NCI-H1694 treated with DMSO at 0.1 percent for 48 hours (cell line): ENCODE measurements at places on chromosomes 3 and 15.

GRCh38 chr3:4478261-4478660, 11.2 kb upstream of the SUMF1 start:
- no peak for DNase-seq

- DNase-seq, result no peak
Observed at GRCh38 chr3:168273917-168274316, 178.2 kb upstream of the GOLIM4 start.

DNA sequence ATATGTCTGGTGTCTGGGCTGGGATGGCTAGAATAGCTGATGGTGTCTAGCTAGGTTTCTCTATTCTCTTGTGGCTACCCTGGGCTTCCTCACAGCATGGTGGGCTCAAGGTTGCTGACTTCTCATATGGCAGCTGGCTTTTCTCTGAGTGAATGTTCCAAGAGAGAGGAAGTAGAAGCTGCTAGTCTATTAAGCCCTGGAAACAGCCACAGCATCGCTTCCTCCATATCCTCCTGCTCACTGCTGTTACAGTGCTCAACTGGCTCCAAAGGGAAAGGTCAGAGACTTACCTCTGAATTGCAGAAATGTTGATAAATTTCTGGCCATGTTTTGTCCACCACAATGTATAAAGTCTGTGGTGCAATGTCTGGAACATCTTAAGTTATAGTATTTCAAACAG, 299.9 kb upstream of the ADAMTS9 start:
- DNase-seq, result no peak

GRCh38 chr15:46901001-46901400, 816.3 kb upstream of the SEMA6D start:
- DNase-seq, result no peak

DNA sequence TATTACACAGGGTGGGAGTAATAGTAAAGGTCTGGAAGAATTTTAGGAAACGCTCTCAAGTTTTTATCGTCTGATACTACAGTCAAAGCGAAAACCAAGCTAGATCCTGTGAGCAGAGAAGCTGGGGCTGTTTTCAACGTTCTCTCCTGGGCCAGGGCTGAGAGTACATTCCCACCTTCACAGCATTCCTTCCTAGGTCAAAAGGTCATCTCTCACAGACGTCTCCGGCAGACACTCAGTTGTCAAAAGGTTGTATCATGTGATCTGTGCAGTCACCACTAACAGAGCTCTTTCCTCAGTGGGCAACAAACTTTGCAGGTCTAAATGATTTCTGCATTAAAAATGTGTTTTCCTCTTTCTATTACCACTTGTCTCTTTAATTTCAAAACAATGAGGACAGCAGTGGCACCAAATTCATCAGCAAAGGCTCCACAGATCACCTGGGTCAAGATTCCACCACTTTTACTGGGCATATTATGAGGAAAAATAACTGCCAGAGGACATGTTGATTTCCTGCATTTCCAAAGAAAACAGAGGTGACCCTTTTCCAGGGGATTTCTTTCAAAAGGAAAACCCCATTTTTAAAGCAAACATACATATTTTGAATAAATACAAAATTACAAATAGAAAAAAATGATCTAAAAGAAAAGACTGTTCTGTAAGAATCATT, 41.9 kb downstream of the MEIS2 start:
- DNase-seq, result no peak

DNA sequence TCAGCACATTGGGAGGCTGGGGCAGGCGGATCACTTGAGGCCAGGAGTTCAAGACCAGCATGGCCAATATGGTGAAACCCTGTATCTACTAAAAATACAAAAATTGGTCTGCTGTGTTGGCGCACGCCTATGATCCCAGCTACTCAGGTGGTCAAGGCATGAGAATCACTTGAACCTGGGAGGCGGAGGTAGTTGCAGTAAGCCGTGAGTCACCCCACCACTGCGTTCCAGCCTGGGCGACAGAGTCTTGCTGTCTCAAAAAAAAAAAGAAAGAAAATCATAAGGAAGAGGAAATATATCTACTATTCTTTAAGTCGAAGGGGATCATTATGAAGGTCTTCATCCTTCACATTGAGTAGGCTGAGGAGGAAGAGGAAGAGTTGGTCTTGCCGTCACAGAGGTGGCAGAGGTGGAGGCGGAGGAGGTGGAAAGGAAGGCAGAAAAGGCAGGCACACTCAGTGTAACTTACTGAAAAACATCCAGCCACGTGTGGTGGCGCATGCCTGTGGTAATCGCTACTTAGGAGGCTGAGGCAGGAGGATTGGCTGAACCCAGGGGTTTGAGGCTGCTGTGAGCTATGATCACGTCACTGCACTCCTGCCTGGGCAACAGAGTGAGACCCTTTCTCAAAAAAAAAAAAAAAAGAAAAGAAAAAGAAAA, 14.2 kb downstream of the CSK start:
- no peak for DNase-seq

- no peak for DNase-seq
Observed at GRCh38 chr15:90872486-90873184, 4.2 kb downstream of the FURIN start.

DNA sequence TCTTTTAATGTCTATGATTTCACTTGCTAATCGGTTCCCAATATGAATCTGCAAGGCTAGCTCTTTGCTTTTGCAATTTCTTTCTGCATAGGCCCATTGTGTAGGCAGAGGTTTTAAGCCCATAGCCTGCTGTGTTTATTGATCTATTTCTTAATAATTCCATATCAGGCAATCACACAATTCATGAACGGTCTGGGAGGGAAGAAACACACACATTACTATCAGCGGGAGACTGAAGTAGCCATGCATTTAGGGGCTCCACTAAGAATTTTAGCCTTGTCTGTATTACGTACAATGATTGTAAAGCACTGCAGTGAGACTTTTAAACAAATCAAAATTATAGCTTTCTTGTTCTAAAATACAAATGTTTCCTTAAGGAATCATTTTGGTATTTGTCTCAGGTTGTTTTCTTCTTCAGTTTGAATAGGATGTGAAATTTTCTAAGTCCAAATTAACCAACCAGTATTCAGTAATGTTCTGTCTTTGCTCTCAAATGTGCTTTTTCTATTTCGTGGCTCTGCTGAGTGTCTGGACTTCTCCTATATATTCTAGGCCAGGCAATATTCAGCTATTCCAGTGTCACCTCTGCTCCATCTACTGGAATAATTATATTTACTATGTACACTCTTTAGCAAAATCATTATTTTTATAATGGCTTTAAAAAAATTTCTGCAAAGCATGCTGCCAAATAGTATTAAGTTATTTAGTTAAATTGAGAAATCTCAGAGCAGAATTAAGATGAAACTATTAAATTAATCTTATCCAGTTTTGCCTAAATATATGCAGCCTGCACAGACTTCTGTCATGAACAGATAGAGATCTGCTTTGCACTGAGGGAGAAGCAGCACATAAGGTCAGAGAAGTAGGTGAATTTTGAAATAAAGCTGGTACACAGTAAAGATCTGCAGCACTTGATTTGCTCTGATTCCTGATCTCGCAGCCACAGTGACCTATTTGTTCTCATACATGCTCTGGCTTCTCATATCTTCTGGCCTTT, 103.0 kb upstream of the NAALADL2 start:
- DNase-seq, result no peak
